Central memory CD4-positive, alpha-beta T cell (primary cell): ENCODE measurements at places on chromosomes 1 and 21.
A peak's percentile ranks its signal among the peaks of the same experiment; 100 is the strongest.

DNA sequence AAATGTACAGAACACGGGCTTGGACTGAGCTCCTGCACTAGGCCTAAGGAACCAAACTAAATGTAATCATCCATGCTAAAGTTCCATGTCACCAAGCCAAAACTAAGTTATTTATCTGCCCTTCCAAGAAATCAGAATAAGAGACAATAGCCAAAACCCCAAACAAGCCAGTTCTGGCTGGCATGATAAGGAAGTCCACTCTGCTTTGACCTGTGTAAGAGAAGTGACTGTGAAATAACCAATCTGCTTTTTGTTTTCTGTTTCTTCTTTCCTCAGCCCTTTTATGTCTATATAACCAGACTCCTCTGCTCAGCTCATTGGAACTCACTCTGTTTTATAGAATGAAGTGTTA, 15.1 kb downstream of the PLPPR5 start:
- no peak for DNase-seq

DNA sequence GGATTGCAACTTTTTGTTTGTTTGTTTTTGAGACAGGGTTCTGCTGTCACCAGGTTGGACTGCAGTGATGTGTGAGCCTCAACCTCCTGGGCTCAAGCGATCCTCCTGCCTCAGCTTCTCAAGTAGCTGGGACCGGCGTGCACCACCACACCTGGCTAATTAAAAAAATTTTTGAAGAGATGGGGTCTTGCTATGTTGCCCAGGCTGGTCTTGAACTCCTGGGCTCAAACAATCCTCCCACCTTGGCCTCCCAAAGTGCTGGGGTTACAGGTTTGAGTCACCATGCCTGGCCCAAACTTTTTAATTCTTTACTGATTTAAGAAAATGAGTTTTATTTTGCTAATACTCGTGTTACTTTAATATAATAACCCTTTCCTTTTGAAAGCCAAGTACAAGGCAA, 31.5 kb upstream of the SERPINC1 start:
- no peak for DNase-seq

- DNase-seq: no peak
Measured at GRCh38 chr1:34697818-34698217, 57.0 kb upstream of the GJB5 start.

GRCh38 chr21:34722684-34723300, 54.0 kb downstream of the CLIC6 start:
- no peak for DNase-seq

GRCh38 chr1:31725777-31726535, 22.1 kb upstream of the COL16A1 start:
- DNase-seq: no peak

GRCh38 chr1:67058761-67059160, 4.8 kb upstream of the SLC35D1 start:
- no peak for DNase-seq

GRCh38 chr21:44958471-44959191, 18.8 kb downstream of the SLX9 start:
- no peak for DNase-seq

- DNase-seq: no peak
Measured at GRCh38 chr1:56331892-56332567, 247.3 kb downstream of the PLPP3 start.

DNA sequence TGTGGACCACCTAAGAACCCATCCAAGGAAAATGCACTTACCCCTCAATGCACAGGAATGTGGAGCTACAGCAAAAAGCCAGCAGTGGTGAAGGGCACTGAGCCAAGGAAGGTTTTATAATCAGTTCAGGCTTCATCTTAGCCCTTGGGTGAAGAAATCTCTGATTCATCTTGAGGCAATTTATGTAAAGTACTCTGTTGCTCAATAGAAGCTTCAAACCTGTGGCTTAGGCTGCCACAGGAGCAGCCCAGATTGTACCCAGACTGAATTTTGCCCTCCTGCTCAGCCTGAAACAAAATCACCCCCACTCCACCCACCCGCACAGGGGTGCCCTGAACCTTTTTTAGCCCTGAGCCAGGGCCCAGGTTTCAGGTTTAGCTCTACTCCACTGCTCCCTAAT, at the start of gene S100A12:
Gene S100A12 (minus strand): TSS at position 111 of the 400 bp plus-strand sequence. CDS start 1,029 bp downstream, outside the sequence.
- no peak for DNase-seq

GRCh38 chr1:29944253-29944905, 708.1 kb downstream of the PTPRU start:
- no peak for DNase-seq

DNA sequence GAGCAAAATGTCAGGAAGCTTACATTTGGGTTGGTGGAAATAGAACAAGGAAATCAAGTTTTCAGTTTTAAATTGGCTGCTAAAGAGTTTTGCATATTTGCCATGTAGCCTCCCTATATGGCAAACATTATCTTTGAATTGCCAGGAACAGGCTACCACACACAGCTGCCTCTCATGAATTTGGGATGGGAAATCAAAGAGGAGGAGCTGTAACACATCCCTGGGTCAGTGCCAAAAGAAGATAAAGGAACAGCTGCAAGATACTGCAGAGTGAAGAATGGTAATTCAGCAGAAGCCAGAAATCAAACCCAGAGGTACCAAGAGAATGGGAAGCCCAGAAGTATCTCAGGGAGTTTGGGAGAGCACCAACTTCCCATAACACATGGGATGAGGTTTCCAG, 18.6 kb upstream of the RASAL2 start:
- no peak for DNase-seq

GRCh38 chr1:12157366-12158231, 9.2 kb upstream of the TNFRSF1B start:
- DNase-seq: peak; percentile 35

DNA sequence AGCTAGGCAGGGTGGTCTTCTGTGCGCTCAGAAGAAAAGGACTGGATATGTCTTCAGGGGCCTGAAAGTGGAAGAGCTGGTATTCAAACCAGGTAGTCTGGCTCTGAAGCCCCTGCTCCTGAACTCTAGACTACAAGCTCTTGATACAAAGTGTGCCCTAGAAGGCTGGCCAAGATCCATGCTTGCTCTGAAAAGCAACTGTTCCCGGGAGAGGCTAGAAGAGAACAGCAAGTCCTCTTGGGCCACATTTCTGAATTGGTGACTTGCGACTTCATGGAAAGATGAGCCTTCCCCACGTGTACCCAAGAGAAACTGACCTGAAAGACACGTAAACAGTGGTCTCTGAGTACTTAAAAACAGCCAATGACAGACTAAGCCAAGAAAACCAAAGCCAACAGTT, 123.3 kb upstream of the GRIK3 start:
- no peak for DNase-seq

DNA sequence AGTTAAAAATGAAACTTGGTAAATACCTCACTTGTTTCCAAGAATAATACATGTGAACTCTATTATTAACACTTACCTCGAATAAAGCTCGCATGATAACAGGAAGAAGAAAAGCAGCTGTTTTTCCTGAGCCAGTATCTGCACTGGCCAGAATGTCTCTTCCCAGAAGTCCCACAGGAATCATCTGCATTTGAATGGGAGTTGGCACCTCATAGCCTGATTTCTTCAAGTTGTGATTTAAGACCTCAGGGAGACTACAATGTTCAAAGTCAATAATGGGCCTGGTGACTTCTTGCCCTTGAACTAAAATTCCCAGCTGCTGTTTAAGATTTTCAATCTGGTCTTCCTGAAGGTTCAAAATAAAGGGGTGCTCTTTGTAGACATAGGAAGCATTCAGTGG, 3.8 kb downstream of the DDX59 start:
- no peak for DNase-seq

DNA sequence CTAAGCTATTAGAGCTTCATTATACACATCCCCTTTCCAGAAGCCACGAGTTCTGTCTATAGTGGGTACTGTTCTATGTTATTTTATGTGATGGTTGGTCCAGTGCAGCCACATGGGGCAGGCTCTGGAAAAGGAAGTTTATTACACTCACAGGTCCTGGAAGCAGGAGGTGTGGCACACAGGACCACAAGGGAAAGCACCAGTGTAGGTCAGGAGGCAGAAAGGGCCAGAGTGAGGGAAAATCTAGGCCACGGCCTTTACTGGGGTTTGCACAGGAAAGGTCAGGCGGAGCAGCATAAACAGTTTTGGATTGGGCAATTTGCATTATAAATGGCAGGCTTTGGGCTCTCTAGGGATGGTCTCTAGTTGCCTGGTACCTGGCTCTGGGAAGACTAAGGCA, 21.8 kb upstream of the CNIH3 start:
- no peak for DNase-seq

GRCh38 chr21:36217743-36218142, 61.1 kb downstream of the DOP1B start:
- no peak for DNase-seq

GRCh38 chr1:71804140-71804539, 478.2 kb downstream of the NEGR1 start:
- no peak for DNase-seq

- no peak for DNase-seq
Measured at GRCh38 chr1:147292631-147293251, 50.3 kb downstream of the CHD1L start.

GRCh38 chr1:214328770-214329469, 48.0 kb downstream of the SMYD2 start:
- DNase-seq: peak; percentile 66

- DNase-seq: no peak
Measured at GRCh38 chr1:6771441-6771769, 13.8 kb upstream of the CAMTA1 start.

DNA sequence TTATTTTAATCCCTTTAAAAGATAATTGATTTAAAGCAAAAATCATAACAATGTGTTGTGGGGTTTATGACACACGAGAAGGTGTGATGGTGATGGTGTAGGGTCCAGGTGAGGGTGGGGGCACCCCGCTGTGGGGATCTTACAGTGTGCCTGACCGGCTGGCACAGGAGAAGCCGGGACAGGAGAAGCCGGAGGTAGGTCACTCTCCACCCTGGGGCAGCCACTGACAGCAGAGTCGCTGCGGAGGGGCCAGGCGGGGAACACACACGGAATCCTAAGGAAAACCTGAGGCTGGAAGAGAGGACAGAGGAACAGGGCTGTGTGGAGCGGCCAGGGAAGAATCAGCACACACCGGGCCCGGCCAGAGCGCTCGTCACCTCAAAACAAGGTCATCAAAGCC, 4.3 kb upstream of the LRRC3 start:
- no peak for DNase-seq

DNA sequence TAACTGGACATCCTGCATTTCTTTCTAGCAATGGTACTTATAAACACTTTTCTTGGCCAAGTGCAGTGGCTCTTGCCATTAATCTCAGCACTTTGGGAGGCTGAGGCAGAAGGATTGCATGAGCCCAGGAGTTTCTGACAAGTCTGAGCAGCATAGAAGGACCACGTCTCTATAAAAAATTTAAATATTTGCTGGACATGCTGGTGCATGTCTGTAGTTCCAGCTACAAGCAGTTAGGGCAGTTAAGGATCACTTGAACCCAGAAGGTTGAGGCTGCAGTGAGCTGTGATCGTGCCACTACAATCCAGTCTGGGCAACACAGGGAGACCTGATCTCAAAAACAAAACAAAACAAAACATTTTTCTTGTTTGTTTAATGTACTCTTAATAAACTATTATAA, 434.0 kb downstream of the PLA2G4A start:
- DNase-seq: no peak

- no peak for DNase-seq
Measured at GRCh38 chr1:184002071-184002470, 35.5 kb downstream of the COLGALT2 start.

DNA sequence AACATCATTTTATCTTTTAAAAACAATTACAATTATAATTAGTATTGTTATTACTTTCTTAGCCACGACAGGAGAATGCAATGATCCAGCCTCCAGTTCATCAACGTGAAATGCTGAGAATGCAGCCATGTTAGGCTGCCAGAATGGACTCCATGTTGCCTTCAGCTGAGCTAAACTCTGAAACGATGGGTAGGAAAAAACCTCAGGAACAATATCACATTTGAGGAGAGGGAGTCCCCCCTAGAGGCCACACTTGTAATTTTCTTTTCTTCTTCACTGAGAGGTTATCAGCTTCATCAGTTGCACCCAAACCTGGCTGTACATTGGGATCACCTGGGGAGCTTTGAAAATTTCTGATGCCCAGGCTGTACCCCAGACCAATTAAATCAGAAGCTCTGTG, 34.6 kb upstream of the DNAH14 start:
- no peak for DNase-seq

- DNase-seq: no peak
Measured at GRCh38 chr1:85655315-85655714, 52.9 kb downstream of the ZNHIT6 start.

DNA sequence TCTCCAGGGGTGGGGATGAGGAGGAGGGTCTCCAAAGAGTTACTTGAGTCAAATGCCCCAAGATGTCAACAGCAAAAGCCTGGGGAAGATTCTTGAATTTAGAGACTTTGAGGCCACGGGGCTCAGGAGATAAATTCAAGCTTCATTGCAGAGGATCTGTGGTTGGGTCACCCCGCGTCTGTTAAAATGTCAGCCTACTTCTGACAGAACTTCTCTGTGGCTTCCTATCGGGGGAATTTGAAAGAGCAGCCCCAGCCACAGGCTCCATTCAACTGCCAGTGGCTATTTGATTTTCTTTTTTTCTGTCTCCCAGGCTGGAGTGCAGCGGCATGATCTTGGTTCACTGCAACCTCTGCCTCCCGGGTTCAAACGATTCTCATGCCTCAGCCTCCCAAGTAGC, 62.5 kb upstream of the EFHD2 start:
- peak; percentile 31 for DNase-seq

DNA sequence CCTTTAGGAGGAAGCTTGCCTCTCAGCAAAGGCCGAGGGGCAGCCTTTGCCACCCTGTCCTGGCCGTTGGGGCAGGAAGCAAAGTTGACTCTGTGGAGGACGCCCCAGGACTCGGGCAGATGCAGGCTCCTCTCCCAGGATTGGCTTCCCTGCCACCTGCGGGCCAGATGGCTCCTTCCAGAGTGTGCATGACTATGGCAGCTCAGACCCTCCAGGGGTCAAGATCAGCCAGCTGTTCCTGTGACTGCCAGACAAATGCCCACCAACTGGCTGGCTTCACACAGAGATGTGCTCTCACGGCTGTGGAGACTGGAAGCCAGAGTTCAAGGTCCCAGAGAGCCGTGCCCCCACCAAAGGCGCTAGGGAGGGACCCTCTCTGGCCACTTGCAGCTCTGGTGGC, 87.0 kb upstream of the VAMP3 start:
- DNase-seq: no peak

GRCh38 chr1:169160845-169161495, 54.5 kb downstream of the ATP1B1 start:
- no peak for DNase-seq

DNA sequence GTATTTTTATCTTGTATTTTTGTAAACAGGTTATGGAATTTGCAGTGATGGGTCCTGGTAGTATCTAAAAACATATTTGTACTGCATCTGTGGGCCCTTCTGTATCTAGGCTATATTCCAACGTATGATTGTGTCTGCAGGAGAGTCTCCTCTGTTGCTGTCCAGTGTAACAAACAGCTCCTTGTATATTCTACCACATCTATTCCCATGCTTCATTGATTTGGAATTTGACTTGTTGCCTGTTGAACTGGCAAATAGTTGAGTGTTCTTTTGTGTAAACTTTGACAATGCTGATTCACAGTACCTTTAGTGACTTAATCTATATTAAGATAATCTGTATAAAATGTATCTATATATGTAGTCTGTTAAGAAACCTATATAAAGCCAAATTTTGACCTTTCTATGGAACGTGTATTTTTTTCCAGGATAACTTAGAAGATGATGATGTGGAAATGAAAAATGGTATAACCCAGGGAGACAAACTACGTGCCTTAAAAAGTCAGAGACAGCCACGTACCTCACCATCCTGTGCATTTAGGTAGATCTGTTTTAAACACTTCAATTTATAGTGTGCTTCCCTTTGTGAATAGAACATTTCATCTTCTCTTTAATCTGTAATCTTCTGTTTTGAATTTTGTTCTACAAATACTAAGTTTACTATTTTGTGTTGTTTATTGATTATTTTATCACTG, 43.4 kb upstream of the GPR88 start:
- DNase-seq: no peak
